ENCODE measurements at places on chromosomes 5 and 9.

DNA sequence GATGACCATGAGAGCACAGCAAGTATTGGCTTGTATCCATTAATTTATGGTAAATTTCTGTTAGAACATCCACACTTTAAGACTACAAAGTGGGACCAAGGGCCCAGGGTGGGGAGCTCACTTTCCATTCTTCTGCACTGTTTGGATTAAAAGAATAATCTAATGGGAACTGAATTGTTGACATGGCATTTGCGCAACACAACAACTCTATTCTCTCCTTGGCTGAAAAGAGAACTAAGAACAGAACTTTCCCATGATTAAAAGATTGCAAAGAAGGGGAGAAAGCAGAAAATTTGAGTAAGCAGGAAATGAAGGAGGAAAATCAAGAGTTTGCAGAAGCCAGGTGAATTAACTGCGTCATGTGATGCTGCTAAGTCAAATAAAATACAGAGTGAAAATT is 143.4 kb downstream of the HINT1 start:
- no peak for DNase-seq

- DNase-seq: no peak
Measured at GRCh38 chr9:125430161-125431011, 168.8 kb downstream of the GAPVD1 start.

- DNase-seq: no peak
Measured at GRCh38 chr9:105344283-105344682, 99.8 kb downstream of the SLC44A1 start.

- DNase-seq: peak; percentile 77
Measured at GRCh38 chr9:112348257-112349007, 15.0 kb upstream of the PTBP3 start.

GRCh38 chr5:91424638-91425436 is 41.7 kb upstream of the ARRDC3 start:
- DNase-seq: no peak

GRCh38 chr5:73154208-73155006 is 18.6 kb upstream of the TMEM174 start:
- no peak for DNase-seq

- no peak for DNase-seq
Measured at GRCh38 chr9:85900504-85901201, 40.3 kb upstream of the NAA35 start.

- DNase-seq: no peak
Measured at GRCh38 chr5:115342590-115343377, 46.3 kb upstream of the CCDC112 start.

GRCh38 chr5:137808503-137809135 is 54.5 kb upstream of the HNRNPA0 start:
- no peak for DNase-seq

DNA sequence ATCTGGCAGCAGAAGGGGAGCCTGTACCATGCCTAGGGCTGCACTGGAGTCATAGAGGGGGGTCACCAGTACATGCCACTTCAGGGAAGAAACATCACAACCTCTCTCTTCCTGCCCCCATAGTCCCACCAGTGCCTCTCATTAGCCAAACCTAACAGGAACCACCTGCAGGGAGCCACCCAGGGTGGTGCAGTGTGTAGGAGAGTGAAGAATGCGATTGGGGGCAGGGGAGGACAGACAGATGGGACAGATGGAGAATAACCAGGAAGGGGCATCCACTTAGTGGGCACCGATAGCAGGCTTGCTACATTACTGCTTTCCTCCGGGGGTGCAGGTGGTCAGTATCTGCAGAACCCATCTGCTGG is 19.2 kb downstream of the DAPK1 start:
- DNase-seq: no peak

DNA sequence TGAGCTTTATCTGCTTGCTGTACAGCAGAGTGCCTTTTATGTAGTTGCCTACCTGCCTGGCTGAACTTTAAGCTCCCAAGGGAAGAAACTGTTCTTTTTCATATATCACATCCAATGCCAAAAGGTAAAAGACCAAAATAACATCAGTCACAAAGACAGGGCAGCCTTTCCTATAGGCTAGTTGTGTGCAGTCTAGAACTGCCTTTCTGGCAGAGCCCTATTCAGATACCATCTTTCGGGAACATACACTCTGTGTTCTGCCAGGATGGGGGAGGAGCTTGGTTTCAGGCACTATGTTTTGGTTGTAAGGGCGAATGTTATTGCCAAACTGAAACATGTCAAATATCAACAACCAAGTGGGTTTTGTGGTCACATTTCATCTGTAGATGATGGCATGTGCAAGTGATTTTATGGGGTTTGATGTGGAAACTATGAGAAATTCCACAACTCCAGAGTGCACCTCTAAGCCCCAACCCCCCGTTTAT is 314.5 kb downstream of the ADGRV1 start:
- no peak for DNase-seq

- DNase-seq: peak; percentile 64
Measured at GRCh38 chr9:32378993-32379729, 5.3 kb upstream of the ACO1 start.

DNA sequence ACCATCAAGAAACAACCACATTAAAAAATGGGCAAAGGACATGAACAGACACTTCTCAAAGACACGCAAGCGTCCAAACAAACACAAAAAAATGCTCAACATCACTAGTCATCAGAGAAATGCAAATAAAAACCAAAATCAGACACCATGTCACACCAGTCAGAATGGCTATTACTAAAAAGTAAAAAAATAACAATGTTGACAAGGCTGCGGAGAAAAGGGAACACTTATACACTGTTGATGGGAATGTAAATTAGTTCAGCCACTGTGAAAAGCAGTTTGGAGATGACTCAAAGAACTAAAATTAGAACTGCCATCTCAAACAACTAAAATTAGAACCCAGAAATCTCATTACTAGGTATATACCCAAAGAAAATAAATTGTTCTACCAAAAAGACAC is 80.4 kb downstream of the CAAP1 start:
- no peak for DNase-seq

GRCh38 chr5:177183766-177184360 is 50.3 kb downstream of the NSD1 start:
- no peak for DNase-seq

DNA sequence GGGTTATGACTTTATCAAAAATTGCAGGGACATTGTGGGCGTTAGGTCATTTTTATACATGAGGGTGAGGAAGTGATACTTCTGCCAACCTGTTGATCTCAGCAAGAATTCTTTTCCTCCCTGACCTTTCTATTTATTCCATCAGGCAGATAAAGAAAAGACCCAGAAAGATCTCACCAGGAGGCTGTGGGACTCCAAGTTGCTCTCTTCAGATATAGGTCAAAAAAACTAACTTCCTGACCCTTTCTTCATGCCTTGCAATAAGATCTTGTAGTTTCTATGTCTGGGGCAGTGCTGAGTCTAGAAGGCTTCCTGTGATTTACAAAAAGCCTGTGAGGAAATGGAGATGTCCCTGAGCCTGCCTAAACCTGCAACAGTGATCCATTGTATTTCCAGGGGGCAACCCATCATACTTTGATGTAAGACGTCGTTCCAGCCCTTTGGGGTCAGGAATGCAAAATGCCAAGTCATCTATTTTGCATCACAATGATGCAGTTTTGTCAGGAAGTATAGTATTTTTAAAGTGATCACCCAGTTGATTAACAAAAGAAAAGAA is 22.0 kb upstream of the PIK3R1 start:
- no peak for DNase-seq

GRCh38 chr5:136132557-136133221 is at the start of gene SMAD5:
Gene SMAD5 (plus strand): TSS chr5:136132845. CDS start chr5:136153761, 20,916 bp downstream.
- peak; percentile 98 for DNase-seq

- no peak for DNase-seq
Measured at GRCh38 chr5:87125766-87126165, 141.9 kb upstream of the RASA1 start.

GRCh38 chr9:136881691-136882108 is 4.6 kb upstream of the TRAF2 start:
- peak; percentile 19 for DNase-seq

DNA sequence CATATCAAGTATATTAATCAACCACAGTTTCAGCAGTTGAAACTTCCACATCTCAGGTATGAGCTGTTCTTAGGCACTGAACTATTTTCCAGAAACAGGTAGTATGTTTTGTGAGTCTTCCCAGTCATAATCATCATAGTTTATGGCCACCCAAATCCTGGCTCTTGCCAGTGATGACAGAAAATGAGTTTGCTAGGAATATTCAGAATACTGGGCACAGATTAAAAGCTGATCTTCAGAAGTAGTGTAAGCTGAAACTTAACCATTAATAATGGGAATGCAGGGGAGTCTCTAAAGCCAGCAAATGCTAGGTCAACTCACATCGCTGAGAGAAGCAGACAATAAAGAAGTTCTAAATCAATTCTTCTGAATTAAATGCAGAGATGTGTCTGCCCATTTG is 64.5 kb downstream of the PLPP1 start:
- no peak for DNase-seq

GRCh38 chr9:20082831-20083230 is 294.0 kb upstream of the SLC24A2 start:
- DNase-seq: no peak

GRCh38 chr5:102789469-102789868 is 34.4 kb downstream of the PAM start:
- no peak for DNase-seq

DNA sequence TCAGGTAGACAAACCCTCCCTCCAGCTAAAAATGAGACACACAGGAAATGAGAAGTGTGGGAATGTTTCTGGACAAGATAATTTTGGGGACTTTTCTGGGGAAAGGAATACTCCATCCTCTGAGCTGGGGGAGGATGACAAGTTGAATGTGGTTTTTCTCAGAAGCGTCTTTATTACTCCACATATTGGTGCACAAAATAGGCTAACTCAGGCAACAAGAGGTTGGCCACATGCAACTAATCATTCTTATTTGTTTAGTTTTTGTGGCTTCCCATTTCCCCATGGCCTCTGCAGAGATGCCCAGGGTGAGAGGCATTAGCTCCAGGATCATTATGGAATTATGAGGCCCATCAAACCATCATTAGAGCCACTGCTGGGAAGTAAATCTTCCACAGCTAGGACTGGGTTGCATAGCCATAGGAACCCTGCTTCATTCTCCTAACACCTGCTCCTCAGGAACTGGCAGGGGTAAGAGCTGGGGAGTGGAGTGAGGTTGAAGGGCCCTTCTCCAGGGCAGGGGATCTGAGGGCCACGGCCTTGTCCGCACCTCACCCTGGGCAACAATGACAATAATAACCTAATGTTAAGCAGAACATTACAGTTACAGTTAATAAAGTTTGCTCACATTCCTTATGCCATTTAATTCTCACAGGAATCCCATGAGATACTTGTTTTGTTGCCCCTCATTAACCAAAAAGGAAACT is 9.3 kb upstream of the SIL1 start:
- DNase-seq: no peak

GRCh38 chr5:117461966-117462365 is 887.3 kb upstream of the SEMA6A start:
- DNase-seq: no peak

GRCh38 chr9:125141251-125141650 is 2.1 kb downstream of the SCAI start:
- no peak for DNase-seq

- no peak for DNase-seq
Measured at GRCh38 chr5:60687927-60688720, 11.8 kb downstream of the DEPDC1B start.

DNA sequence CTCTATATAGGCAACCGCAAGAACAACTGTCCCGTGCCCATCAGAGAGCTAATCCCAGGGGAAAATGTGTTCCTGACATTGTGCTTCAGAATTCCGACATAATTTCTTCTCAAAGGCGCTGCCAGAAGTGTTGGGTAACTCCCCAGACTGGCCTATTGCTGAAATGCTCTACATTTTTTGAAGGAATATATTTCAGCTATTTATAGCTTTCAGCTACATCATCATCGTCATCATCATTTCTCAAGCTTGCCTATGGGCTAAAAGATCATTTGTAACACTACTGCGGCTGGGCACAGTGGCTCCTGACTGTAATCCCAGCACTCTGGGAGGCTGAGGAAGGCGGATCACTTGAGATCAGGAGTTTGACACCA is 49.7 kb downstream of the MYO10 start:
- DNase-seq: no peak

- DNase-seq: peak; percentile 13
Measured at GRCh38 chr9:32735476-32735875, 47.9 kb upstream of the TMEM215 start.

Data from retina (tissue), 1 donor.